MM.1S (cell line): ENCODE measurements at places on chromosomes 3 and 15.
A peak's percentile ranks its signal among the peaks of the same experiment; 100 is the strongest.

DNA sequence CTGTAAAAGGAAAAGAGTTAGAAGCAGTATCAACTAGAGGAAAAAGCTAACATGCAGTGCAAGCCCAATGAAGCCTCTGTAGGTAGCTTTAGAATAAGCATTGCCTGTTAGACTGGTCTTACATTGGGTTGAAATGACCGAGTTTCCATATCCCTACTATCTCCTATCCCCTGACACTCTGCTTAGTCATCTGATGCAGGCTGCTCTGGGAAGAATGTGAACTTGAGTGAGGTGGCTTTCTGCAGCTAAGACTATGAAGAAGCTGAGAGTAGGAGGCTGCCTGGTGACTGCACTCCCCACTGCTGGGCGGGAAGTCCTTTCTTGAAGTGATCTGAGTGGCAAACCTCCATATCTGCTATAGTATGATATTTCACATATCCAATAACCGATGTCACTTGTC is 64.7 kb downstream of the OXSM start:
- no peak for DNase-seq

DNA sequence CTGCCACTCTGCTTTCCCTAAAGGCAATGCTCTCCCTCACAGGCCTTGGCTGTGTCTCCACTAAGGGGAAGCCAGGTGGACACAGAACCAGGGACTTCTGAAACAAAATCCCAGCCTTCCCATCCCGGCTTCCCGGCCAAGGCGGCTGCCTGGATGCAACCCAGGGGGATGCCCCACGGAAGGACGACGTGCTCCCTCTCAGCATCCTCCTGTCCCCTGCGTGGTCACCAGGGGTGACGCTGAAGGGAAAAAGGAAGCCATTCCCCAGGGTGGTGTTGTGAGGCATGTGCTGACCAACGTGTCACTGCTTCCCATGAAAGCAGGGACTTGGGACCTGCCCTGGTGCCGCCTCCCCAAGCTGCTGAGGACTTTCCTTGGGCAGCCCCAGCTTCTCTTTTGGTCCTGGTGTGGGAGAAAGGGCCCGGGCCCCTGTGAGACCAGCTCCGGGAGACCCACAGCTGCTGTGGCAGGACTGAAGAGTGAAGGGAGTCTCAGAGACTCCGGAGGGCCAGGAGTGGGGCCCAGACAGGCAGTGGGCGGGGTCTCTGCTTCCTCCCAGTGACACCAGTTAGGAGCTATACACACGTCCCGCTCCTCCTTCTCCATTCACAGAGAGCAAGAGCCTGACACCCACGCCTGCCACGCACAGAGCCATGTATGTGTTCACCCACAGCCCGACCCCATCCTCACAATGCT is 139.2 kb downstream of the NUP210 start:
- DNase-seq: no peak

DNA sequence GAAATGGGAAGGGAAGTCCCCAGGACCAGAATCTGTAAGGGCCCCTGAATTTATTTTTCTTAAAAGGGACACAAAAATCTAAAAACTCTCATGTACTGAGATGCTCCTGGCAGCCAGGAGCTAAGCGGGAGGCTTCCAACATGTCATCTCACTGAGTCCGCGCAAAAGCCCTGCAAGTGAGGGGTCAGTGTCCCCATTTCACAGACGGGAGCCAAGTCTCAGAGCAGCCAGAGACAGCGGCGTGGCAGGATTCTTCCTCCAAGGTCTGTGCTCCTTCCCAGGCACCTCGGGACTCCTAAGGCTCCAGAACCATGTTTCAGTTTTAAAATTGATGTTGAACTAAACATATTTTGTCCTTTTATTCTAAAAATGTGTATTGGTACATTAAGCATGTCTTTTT is 114.8 kb downstream of the ADCY5 start:
- DNase-seq: no peak

- DNase-seq: no peak
These were observed 33.9 kb downstream of the KBTBD8 start for GRCh38 chr3:67031986-67032385.

DNA sequence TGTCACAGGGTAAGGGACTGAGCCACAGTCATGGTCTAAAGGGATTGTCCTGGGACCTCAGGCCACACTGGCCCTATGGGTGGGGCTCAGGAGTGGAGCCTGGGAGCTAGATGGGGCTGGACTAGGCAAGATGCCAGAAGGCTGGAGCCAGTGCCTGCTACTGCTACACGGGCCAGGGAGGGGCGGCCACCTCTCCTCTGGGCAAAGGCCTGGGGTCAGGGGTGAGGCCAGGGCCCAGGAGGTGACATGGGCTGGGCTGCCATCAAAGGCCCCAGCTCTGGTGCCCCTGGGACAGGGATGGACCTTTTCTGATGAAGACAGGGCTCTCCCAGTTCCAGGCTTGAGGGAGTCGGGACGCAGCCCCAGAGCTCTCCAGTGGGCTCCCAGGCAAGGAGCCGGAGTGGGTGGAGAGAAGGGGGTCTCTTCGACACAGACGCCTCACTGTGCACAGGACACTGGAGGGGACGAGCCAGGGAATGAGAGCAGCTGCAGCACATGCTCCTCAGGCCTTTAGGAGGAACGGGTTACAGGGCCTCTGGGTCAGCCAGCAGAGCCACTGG is 62.1 kb upstream of the IQSEC1 start:
- no peak for DNase-seq

- DNase-seq: no peak
These were observed 369.8 kb downstream of the TBC1D5 start for GRCh38 chr3:17372362-17373210.

GRCh38 chr3:142958707-142959106 is 4.8 kb downstream of the PAQR9 start:
- DNase-seq: no peak

- DNase-seq: no peak
These were observed 174.3 kb downstream of the MAGI1 start for GRCh38 chr3:65864357-65864904.

- no peak for DNase-seq
These were observed 1447.4 kb upstream of the ALCAM start for GRCh38 chr3:103919327-103919726.

GRCh38 chr3:47406762-47407149 is 25.9 kb downstream of the PTPN23 start:
- no peak for DNase-seq

- no peak for DNase-seq
These were observed 49.4 kb downstream of the GREM1 start for GRCh38 chr15:32767236-32767635.

DNA sequence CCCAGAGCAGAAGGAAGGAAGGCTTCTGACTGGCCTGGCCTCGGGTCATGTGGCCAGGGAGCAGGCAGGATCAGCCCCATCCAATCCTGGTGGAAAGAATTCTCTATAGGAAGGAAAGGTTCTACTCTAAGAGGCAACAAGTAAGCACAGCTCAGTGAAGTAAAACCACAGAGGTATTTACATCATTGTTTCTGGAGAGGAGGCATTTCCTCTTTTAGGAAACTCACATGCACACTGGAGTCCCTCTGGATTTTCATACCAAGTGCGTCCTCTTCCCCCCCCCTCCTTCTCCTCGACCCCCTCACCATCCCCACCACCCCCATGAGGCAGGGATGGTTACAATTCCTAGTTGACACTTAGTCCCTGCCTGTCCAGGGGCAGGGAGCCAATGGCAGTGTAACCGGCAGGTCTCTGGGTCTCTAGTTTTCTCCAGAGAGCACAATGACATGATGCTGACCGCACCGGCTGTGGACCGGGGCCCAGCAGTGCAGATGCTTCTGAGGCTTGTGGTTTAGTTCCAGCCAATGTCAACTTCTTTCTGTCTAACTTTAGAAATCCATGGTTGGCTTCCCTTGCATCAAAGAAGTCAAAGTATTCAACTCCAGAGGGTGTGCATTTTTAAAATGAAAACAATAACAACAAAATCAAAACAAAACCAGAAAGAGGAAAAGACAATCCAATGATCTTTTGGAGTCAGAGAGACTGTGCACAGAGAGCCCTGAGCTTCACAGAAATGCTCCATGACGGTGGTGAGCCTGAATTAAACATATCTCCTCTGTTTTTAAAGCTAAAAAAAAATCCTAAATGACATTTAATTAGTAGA is 230.3 kb upstream of the TLE3 start:
- peak; percentile 48 for DNase-seq

DNA sequence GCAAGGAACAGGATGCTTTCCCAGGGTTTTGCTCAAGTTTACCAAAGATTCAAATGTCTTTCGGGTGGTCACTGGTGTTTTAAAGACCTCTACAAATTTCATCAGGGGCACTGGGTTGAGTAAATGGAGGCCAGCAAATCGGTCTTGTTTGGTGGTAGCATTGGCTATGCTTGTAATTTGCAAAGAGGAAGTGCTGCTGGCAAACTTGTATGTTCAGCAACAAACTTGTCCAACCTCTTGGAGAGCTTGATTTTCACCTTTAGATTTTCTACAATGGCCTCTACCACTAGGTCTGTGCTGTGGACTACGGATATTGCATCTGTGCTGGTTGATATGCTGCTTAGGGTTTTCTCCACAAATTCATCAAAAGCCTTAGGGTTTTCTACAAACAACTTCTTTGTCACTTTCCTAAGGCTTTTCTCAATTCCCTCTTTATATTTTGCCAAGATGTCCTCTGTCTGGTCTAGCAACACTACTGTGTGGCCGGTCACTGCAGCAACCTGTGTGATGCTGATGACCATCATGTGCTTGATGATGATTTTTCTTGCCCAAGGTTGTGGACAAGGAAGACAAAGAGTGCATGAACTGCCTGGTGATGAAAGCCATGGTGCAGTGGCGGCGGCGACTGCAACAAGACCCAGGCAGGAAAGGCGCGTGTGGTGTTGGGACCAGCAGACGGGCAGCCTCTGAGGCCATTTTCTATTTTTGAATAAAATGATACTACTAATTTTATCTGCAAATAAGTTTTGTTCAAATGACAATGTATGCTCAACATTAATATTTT is 50.8 kb downstream of the RFX7 start:
- DNase-seq: no peak

DNA sequence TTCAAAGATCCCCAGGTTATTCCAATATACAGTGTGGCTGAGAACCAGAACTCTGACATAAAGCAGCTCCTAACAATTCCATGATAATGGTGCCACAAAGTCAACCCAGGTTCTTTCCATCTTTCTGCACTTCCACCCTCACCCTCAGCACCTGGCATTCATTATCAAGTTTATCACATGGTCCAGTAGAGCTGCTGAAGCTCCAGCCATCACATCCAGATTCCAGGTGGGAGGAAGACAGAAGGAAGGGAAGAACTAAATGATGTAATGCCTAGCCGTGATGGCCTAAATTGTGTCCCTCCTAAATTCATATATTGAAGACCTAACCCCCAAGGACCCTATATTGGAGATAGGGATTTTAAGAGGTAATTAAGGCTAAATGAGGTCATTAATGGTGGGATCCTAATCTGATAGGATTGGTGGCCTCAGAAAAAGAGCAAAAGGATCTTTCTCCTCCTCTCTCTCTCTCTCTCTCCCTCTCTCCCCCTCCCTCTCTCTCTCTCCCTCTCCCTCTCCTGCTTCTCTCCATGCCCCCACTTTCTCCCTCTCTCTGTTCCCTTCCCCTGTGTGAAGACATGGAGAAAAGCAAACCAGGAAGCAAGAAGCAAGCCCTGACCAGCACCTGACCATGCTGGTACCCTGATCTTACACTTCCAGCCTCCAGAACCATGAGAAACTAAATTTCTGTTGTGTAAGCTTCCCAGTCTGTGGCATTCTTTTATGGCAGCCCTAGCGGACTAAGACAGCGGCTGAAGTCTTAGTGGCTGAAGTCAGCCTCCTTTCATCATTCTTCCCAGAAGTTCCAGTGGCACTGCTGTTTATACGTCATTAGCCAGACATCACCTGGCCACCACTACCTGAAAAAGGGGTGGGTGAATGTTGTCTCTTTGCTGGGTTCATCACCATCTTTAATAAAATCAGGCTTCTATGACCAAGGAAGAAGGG is 369.7 kb upstream of the PROK2 start:
- DNase-seq: no peak

- DNase-seq: peak; percentile 50
These were observed 1.8 kb downstream of the LIMD1 start for GRCh38 chr3:45596290-45596791.

DNA sequence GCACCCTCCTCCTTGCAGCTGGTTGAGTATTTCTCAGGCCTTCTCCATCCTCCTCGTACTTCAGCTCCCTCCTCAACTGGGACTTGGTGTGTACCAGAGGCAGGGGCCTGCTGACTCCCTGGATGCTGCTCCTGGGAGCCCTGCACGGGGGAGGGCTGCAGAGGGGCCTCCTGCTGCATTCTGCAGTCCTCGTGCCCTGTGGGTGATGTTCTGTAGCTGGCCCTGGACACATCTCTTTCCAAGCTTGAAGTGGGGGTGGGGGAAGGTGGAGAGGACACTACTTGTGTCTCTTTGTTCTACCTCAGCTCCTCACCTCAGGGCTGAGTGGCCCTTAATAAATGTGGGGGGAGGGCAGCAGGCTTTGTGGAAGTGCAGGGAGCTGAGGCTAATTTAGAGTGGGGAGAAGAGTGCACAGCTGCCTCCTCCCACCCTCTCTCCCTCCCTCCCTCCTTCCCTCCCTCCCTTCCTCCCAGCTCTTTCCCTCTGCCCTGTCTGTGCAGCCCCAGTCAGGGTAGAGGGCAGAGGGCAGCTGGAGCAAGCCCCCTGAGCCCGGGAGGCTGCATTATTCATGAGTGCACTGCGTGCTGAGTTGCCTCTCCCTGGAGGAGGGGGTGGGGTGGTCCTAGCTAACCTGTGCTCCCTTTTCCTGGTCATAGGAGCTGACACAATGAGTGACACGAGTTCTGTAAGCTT is 3.7 kb upstream of the GRM2 start:
- DNase-seq: no peak

GRCh38 chr15:90439946-90440345 is 51.9 kb downstream of the IQGAP1 start:
- no peak for DNase-seq

DNA sequence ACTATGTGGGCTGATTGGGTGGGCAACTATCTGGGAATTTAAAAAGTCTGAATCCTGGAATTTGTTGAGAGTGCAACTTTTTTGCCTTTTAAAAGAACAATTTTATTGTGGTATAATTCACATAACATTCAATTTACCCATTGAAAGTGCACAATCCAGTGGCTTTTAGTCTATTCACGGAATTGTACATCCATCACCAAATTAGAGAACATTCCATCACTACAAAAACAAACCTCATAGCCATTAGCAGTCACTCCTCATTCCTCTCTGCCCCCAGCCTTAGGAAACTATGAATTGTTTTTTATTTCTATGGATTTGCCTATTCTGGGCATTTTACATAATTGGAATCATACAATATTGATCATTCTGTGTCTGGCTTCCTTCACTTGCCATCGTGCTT is 101.8 kb upstream of the ALDH1A3 start:
- no peak for DNase-seq

DNA sequence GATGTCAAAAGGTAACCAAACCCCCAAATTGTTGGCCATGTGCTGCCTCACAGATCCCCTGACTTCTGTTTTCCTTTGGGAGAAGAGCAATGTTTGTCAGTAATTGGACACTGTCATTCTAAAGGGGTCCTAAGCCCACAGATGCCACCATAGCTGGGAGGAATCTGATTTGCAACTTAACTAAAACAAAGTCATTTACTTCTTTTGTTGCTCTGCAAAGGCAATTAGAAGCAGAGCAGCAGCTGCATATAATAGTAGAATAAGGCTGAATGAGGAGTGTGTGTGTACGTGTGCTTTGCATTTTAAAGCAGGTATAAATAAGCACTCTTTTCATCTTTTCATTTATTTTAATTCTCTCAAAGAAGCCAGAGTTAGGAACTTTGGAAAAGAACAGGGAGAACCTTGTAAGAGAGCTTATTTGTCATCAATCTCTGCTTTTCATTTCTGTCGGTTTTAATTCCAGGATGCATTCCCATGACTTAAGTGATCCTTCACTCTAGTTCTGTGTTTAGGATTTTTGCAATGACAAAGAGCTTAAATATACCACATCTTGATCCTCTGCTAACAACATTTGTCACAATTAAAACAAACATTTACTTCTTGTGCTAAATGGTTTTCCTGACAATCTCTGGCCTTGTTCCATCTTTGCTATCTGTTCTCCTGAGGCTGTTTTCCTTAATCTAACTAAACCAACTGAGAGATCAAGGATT is 530.2 kb upstream of the CBLB start:
- no peak for DNase-seq
